ENCODE measurements at places on chromosomes 7 and 10.
A peak's percentile ranks its signal among the peaks of the same experiment; 100 is the strongest.

- no peak for DNase-seq
Observed at GRCh38 chr10:126131341-126131740, 235.0 kb downstream of the FANK1 start.

- DNase-seq: no peak
Observed at GRCh38 chr7:158975526-158976467, 119.4 kb downstream of the DYNC2I1 start.

DNA sequence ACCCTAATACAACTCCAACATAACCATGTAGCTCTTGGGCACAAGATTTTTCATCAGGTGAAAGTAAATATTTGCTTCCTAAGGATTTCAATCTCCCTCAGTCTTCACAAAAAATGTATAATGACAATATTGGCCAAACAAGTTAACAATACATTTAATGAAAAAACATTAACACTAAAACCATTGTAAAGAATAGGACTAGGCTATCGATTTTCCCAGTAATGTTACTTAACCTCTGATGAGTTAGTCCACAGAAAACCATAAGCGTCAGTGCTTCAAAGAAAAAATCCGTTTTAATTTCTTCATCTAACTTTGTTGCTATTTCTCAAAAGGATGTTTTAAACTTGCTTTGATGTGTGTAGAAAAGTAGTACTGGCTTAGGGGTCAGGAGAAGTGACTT is 1.2 kb downstream of the ZNF33B start:
- no peak for DNase-seq

DNA sequence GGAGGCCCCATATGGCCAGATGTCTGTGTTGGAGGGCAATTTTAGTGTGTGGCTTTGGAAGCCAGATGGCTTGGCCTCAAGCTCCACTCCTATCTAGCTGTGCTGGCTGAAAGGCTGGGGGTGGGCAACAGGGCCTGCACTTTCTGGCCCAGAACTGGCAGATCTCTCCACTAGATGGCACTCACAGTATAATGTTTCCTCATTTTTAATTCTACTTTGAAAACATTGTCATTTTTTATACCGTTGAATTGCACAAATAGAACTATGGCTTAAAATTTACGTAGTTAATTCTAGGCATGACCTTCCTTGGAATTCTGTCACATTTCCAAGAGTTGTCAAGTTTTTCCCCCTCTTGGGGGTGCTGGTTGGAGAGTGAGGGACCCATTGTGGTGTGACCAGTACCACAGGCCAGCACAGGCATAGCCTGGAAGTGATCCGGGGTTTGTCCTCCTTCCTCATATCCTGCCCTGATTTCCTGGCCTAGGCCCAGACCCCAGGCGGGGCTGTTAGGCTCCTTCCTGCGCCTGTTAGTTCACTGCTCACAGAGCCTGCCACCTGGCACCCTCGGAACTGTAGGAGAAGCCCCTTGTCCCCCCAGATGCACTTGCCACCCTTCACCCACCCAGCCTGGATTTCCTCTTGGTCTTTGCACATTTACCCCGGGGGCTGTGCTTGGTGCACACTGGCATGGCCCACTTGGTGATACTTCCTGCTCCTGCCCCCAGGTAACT is 52.8 kb downstream of the ARHGAP22 start:
- DNase-seq: peak; percentile 75

DNA sequence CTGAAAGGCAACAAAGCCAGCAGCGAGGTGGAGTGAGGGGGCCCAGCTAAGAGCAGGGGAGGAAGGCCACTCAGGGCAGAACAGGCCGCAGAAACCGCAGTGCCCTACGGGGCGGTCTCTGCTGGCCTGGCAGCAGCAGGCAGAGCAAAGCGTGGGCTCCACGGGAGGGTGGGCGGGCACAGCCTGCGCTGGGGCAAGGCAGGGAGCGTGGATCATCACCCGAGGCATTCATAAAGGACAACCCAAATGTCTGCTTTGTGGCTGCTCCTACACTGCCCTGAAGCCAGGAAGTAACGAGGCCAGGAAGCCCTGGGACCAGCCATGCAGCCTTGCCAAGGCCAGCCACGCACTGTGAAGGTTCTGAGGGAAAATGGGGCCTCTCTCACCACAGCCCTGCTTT is 127.5 kb downstream of the MAD1L1 start:
- no peak for DNase-seq

DNA sequence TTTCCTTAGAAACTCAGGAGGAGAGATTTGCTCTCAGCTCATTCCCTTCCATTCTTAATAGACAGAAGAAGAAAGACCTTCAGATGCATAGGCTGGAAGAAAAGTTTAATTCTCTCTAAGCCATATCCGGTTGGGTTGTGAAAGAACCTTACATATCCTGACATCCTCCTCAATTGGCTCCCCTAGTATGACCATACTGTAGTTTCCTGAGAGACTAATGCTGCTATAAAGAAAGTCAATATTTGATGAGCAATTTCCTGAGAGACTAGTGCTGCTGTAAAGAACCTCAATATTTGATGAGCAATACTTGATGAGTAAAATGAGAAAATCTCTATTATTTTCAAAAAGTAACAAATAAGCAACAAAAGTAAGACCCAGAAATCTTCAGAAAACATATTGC is 888.5 kb upstream of the SORCS1 start:
- no peak for DNase-seq

- DNase-seq: no peak
Observed at GRCh38 chr10:5582736-5583135, 58.0 kb downstream of the CALML3 start.

- peak; percentile 30 for DNase-seq
Observed at GRCh38 chr10:113788604-113789083, 37.2 kb downstream of the PLEKHS1 start.

GRCh38 chr10:58326967-58327381 is 7.8 kb upstream of the UBE2D1 start:
- no peak for DNase-seq

DNA sequence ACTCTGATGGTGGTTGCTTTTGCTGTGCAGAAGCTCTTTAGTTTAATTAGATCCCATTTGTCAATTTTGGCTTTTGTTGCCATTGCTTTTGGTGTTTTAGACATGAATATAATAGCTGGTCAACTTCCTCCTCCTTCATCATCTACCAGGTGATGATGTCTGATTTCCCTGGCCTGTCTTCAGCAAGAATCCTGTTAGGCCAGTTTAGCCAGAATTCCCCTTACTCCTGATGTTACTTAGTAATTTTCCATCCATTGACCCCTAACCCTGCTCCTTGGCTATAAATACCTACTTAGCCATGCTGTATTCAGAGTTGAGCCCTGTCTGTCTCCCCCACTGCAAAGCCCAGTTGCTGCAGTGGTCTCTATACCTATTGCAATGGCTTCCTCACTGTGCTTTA is 91.4 kb downstream of the ZNF777 start:
- no peak for DNase-seq

- DNase-seq: peak; percentile 51
Observed at GRCh38 chr10:125160856-125161706, 718 bp upstream of the CTBP2 start.

DNA sequence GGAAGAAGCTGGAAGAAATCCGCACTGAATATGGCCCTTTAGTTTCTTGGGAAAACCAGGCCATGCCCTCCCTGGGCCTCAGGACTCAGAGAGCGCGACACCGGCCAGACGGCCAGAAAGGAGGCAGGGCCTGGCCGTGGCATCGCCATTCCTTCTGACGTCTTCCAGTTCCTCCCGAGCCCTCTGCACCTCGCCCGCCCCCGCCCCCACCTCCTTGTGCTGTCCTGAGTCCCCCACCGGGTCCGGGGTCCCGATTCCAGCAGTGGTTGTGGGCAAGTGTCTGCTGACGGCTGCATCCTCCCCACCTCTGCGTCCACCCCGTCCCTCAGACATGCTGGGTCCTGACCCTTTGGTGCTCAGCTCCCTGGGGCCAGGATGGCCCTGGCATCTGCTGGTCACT is 312.1 kb upstream of the SHH start:
- no peak for DNase-seq

- no peak for DNase-seq
Observed at GRCh38 chr7:37390114-37390513, 58.5 kb downstream of the ELMO1 start.

DNA sequence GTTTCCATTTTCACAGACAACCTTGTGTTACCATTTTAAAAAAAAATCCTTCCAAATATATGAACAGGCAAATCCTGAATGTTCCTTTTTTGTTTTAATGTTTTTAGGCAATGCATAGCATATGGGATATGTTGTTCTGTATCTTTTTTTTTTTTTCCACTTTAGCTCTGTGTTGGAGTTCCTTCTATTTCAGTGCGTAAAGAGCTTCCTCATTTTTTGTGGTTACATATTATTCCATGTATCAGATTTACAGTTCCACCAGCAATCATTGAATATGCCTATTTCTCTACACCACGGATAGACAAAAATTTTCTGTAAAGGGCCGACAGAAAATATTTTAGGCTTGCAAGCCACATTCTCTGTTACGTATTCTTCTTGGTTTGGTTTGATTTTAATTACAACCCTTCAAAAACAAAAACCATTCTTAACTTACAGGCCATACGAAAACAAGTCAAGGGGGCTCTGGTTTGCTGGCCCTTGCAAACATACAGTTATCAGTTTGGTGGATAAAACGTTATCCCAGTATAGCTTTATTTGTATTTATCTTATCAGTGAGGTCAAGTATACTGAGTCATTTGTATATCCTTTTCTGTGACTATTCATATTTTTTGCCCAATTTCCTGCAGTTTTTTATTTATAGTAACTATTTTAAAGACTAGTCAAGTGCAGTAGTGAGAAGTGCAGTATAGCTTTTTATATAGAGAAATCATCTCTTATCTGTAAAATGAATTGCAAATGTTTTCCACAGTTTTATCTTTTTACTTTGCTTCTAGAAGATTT is 55.7 kb downstream of the RALA start:
- DNase-seq: no peak

GRCh38 chr10:114576132-114576487 is 82.0 kb downstream of the ABLIM1 start:
- no peak for DNase-seq

- no peak for DNase-seq
Observed at GRCh38 chr10:44253769-44254462, 131.0 kb downstream of the CXCL12 start.

- peak; percentile 96 for DNase-seq
Observed at GRCh38 chr7:1028044-1028770, 16.1 kb upstream of the GPR146 start.

- DNase-seq: no peak
Observed at GRCh38 chr7:130894146-130894908, 160.3 kb upstream of the KLF14 start.

DNA sequence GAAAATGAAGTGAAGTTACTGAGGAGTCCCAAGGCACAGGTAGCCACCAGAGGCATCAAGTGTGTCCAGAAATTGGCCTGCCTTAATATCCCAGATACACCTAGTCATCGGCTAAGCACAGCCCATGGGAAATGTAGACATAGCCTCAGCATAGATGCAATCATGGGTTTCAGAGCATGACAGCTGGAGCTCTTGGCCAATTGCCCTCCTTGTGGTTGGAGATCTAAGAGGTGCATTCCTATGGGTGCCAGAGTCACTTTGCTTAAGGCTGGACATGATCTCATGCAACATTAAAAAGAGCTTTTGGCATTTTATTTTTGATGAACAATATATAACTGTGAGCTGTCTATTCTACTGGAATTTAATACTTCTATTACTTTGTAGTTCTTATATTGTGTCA is 758.0 kb upstream of the LRRTM3 start:
- no peak for DNase-seq

DNA sequence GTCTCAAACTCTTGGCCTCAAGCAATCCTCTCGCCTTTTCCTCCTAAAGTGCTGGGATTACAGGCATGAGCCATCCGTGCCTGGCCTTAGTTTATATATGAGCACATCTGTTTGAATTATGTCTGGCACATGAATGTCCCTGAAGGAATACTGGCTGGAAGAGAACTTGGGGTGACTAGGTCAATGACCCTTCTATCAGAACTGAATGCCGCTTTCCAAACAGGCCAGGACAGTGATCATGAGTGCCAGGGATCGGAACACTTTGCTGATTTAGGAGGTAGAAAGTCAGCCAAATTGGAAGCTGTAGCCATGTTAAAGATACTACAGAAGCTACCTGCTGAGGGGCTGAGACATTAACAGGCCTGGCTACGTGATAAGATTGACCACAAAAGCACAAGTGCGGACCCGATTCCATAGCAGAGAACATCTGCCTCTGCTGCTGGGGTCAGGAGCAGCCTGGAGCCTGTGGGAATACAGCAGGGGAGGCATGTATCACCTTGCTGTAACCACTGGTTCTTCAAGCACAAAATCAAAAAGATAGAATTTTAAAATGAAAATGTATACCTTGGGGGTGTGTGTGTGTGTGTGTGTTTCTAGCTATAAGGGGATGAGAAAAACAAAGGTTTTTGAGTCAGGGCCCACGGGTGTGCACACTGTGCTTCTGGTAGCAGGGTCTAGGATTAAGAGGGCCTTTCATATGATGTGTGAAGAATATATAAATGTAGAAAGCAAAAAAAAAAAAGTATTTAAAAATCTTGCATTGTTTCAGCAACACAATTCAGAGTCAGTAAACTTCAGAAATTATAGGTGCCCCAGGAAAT is 293.7 kb downstream of the BBS9 start:
- peak; percentile 5 for DNase-seq

DNA sequence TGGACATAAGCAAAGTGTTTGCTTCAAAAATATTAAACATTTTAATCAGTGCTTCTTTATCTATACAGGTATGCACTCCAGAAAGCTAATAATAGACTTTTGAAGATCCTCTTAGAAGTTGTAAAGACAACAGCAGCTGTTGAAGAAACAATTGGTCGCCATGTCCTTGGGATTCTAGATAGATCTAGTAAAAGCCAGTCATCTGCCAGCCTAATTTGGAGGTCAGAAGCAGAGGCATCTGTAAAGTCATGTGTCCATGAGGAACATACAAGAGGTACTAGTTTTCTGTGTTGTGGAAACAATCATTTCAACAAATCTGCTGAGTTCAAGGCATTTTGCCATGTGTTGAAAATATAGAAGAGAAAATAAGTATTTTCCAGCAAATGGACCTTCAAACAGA is 89.3 kb downstream of the CYP51A1 start:
- no peak for DNase-seq

Measured in GM10248 (cell line).